Large intestine (tissue), 12 donors: ENCODE measurements at places on chromosomes 11 and 22. TPM values are rescaled to one million over a fixed set of nuclear protein-coding genes. Genes with fewer than 3 reads are reported as not detected.

DNA sequence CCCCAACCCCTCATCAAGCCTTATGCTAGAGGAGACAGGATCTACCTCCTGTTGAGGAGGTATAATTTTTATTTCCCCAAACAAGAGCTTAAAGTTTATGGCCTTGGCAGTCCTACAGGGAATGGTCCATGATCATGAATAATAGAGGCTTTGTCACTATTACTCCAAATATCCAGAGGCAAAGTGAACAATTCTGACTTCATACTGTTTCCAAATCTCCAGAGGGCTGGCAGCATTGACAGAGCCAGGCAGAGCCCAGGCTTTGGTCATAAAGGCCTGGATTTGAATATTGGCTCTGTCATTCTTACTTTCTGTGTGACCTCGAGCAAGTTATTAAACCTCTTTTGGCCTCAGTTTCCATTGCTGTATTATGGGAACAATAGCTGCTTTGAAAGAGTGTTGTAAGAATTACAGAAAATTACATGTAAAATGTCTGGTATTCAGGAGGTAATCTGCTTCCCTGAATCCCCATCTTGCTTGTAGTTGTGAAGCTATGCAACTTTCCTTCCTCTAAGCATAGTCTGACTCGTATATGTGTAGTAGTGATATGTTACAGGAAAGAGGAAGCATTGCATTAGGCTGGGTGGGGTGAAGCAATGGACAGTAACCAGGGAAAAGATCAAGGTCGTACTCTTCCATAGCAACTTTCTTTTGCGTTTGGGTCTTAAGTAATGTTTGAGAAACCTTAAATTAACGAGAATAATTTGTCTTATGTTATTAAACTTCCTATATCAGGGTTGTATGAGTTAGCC, 88.8 kb downstream of the CD44 start:
- no peak for DNase-seq

- DNase-seq, result no peak
Observed at GRCh38 chr22:44735518-44736428, 16.6 kb upstream of the ARHGAP8 start.

DNA sequence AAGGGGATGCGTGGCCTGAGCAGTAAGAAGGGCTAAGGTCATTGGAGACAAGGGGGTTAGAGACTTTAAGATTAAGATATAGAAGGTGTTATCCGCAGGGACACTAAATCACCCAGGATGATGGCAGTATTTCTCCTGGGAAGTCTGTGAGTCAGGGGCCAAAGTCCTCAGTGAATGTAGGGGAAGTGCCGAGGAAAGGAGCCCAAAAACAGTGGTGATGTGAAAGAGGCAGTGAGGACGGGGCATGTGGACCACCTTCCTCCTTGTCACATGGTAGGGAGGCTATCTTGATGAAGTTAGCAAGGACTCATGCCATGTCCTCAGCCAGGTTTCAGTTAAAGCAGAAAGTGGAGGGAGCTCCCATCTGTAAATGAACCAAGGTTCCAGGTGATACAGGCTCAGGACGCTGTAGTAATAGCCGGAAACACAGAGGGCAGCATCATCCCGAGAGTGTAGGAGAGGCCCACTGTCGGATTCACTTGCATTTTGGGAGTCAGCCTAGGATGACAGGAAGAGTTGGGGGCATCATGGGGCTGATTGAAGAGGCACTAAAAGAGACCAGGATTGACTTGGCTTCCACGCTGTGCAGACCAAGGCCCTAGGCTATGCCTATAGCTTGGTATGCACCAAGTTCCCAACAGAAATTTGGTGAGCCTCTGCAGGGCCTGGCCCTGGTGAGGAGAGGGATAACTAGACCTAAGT, 33.5 kb downstream of the WEE1 start:
- peak; percentile 81 for DNase-seq

DNA sequence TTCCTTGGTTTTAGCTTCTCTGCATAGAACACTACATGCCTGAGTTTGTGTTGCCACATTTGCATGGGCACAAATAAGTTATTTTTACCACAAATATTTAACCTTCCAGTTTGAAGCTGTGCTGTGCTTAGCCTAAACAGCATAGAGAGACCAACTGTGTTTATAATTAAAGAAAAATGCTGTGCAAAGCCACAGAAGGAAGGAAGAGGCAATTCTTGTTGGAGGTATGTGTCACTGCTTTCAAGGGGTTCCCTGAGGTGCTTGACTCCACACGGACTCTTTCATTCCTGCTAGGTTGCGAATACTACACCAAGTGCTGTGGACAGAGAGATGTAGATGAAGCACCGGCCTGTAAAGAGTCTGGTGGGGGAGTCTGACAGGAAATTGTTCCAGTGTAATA, 47.6 kb upstream of the OLFML1 start:
- no peak for DNase-seq

GRCh38 chr11:65400307-65401072, 14.1 kb downstream of the FRMD8 start:
- no peak for DNase-seq

DNA sequence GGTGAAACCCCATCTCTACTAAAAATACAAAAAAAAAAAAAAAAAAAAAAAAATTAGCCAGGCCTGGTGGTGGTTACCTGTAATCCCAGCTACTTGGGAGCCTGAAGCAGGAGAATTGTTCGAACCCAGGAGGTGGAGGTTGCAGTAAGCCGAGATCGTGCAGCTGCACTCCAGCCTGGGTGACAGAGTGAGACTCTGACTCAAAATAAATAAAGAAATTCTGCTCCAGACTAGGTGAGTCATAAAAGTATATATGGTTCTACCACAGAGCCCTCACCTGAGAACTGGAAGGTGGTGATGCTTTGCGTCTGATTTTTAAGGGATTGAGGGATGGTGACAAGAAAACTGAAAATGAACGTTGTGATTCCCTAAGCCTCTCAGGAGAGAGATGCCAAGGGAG, 58.4 kb downstream of the NTM start:
- no peak for DNase-seq

- DNase-seq, result peak; percentile 26
Observed at GRCh38 chr11:86068138-86068871, 579 bp downstream of the PICALM start.

GRCh38 chr11:116166573-116167465, 606.0 kb downstream of the BUD13 start:
- no peak for DNase-seq

DNA sequence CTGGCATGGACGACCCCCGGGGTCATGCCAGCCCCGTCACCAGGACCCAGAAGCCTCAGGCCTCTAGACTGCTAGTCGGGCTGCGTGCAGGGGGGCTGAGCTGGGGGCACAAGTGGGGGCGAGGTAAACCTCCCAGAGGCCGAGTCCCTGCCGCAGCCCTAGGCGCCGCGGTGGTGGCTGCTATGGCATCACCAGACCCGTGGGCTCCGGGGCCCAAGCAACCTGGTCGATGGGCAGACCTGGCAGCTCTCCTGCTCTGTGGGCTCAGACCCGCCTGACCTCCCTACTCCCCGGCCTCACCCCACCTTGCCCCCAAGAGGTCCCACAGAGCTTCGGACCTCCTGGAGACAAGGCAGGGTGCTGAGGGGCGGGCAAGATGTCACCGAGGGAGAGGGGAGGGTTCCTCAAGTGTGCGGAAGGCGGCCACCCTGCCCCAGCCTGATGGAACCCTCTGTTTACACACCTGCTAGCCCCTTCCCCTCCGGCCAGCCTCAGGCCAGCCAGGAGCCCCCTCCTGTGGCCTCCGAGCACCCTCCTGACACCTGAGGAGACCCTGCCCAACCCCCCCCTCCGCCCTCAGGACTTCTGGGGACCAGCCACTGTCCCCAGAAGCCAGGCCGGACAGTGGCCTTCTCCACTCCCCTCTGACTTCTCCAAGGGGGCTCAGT, 9.4 kb downstream of the IGF2 start:
- no peak for DNase-seq

DNA sequence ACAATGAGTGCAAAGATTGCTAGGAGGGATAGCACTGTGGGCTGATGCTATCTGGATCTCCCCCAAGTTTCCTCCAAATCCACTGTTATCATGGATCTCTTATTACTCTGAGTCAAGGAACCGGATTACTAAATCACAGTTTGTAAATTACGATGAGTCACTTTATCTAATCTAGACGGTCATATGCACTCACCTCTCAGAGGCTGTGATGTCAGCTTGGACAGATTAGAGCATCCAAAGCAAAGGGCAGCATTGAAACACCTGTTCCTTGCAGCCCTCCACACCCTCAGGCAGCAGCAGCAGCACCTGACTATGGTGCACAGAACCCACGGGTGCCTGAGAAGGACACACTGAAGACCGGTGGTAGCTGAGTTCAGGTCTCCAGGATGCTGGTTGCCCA, 14.0 kb upstream of the POU2AF1 start:
- peak; percentile 71 for DNase-seq

DNA sequence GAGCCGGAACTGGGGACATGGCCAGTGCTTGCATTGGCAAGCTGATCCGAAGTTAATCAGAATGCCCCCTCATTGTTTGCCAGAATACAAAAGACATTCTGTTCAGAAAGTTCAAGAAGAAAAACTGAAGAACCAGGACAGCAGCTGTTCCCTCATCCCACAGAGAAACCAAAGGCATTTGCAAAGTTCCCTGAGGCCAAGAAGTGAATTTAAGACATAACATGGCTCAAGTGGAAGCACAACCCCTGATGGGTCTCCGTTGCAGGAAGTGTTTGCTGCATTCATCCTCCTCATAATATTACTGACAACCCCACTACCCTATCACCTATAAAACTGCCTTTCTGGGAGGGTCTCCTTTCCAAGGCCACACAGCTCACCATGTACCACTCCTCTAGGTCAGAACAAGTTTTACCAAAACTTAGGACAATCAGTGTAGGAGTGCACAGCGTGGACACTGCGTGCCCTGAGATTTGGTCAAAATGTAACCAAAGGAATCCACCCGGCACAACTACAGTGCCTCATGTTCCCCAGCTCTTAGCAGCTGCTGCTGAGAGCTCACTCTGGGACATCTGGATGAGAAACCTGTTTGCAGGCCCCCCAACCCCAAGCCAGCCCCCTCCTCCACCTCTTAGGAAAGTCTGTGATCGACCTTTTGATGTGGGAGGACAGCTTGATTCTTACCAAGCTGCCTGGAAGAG, 101.6 kb upstream of the AKIP1 start:
- DNase-seq, result no peak

GRCh38 chr11:118442908-118443589, 6.8 kb downstream of the KMT2A start:
- peak; percentile 61 for DNase-seq

- peak; percentile 86 for DNase-seq
Observed at GRCh38 chr22:46652081-46652846, 32.1 kb downstream of the GRAMD4 start.

DNA sequence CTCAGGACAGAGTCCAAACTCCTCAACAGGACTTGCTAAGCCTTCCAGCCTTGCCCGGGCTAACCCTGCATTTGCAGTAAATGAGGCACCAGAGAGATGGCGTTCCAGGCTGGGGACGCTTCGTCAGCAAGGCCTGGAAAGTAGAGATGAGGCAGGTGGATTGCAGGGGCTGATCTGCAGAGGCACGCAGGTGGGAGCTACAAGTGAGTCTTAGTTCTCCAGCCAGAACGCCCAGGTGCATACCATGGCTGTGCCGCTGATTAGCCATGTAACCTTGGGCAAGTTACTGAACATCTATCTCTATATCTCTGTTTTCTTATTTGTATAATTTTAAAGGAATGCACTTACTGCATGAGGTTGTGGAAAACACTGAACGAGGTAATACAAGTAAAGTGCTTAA, 52.7 kb upstream of the BARX2 start:
- DNase-seq, result no peak

DNA sequence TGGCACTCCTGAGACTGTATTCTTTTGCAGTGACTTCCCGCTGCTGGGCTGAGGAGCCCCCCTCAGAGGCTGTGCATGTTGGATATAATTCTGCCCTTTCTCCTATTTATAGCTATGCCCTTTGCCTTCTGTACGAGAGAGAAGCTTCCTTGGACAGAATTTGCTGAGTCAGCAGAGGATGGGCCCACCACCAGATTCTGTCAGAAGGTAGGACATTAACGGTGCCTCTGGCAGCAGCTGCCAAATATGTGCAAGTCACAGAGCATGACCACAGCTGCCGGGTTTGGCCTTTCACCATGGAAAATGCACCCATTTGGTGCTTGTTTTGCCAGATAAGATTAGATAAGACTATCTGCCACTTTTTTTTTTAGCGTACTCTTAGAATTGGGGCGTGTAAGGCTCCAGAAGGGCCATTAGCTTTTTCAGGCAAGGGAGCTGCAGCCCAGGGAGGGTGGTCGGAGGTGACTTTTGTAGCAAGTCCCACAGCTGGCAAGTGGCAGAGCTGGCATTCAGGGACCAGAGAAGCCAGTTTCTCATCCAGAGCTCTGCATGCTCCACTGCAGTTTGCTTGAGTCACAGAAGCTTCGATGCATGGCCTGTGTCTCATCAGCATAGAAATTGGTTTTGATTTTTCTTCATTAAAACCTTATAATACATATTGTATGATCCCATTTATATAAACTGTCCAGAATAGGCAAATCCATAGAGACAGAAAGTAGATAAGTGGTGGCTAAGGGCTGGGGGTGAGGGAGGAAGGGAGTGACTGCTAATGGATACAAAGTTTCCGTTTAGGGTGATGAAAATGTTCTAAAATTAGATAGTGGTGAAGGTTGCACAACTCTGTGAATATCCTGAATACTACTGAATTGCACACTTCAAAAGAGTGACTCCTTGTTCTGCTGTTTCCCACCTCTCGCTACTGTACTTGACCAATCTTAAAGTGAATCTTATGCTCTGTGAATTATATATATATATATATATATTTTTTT, 15.8 kb downstream of the UPB1 start:
- peak; percentile 83 for DNase-seq

DNA sequence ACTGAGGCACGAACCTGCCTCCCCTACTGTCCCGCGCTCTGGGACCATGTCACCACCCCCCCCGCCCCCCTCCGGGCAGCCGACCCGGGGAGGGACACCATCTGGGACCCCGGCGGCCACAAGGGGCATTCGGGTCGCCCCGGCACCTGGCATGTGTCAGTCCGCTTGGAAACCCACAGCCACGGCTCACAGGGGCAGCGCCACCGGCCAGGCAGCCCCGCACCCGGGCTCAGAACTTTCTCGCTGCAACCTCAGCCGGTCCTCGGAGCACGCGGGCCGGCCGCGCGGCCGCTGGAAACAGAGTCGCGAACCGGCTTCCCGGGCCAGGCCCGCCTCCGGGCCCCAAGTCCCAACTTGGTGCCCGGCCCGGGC, 159.9 kb upstream of the GRK3 start:
- no peak for DNase-seq

DNA sequence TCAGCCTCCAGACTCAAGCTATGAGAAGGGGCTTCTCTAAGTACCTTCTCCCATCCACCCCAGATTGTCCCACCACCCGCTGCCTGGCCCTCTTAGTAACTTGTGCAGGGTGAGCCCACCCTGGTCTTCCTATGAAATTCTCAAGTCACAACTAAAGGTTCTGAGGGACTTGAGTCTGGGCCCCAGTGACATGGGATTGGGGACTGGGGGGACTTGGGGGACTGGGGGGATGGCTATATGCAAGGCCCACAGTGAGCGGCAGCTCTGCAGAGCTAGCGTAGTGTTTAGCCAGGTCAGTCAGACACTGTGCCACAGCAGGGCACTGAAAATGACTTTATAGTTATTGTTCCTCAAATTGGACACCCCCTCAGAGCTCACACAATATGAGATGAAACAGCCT, 622.3 kb upstream of the CADM1 start:
- DNase-seq, result no peak

Gene GLYAT
- polyA plus RNA-seq, result 0.45 TPM

Gene NXPE1
- 0.07 TPM for polyA plus RNA-seq

Gene PHLDA2
- polyA plus RNA-seq, result 7.3 TPM

Gene PRR5L
- polyA plus RNA-seq, result 37.8 TPM

Gene GLYATL1
- polyA plus RNA-seq, result 10.0 TPM

Gene MRGPRX4
- not detected for polyA plus RNA-seq
